Stimulated activated CD4-positive, alpha-beta T cell treated with anti-CD3 and anti-CD28 coated beads, Interleukin-1b, Interleukin-23, amount 100 ng/mL, for 1 hour (primary cell): ENCODE measurements at places on chromosomes 1 and 21.

- no peak for DNase-seq
Observed at GRCh38 chr1:45211076-45211475, 4.7 kb upstream of the ZSWIM5 start.

- no peak for DNase-seq
Observed at GRCh38 chr1:201543871-201544642, 5.1 kb downstream of the NAV1 start.

DNA sequence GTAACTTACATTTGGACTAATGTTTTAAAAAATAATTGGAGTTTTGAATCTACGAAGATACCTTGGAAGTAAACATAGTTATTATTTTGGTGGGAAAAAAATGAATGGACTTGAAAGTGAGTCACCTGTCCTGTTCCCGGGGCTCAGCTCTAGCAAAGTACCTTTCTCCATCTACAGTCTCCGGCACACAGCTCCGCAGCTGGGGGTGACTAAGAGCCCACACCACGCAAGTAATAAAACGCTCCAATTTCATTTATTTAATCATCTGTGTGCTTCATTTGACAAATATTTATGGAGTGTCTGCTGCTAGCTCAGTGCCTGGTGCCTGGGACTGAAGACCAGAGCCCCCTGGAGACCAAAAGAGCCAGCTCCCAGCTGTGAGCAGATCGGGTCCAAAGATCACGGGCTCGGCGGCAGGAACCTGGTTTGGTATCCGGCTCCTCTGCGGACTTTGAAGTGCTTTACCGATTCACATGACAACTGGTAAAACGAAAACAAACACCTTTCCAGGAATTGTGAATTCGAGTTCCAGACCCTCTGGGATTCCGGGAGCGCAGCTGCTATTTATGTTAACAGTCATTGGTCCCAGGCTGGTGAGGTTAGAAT is 1.7 kb upstream of the RIPK4 start:
- DNase-seq: no peak

DNA sequence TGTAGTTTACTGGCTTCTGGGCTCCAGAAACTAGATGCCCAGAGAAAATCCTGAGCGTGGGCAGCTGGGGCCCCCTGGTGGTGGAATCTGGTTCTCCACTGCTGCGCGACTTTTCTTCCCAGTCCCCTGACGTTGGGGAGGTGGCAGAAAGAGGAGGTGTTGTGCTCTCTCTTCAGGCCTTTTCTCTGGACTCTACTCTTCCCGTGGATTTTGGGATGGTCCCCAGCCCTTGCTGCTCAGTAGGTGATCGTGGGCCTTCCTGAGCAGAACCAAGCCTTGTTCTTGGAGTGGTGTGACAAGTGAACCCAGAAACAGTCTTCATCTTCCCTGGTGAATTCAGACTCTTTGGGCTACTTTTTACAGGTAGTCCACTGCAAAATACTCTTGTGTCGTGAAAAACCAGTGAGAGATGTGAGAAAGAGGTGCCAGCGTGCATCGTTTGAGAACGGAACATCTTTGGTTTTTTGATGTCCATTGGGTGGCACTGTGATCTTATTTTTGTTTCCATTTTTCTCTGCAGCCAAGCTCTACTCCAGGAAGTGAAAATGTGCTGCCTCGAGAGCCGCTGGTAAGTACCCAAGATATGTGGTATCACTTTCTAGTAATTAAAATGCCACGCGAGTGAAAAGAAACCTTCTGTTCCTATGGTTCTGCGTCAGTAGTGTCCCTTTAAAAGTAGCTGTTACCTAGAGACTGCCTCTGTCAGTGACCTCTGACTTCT is 20.2 kb downstream of the PEX14 start:
- peak; percentile 73 for DNase-seq

DNA sequence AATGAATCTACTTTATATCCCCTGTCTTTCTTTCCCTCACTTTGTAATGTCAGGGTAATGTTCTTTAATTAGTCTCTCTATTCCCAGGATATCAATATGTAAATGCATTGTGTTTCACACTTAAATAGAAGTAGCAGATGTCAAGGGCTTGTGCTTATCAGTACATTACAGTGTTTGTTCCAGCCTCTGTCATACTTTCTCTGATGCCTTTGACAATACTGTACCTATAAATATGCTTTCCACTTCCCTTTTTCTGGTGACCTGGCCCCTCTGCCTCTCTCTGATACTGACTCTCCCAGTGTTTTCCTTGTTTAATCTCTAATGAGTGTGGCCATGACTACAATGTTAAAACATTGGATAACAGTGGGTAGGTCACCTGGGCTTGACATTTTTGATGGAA is 862.0 kb upstream of the NEGR1 start:
- no peak for DNase-seq

GRCh38 chr1:157862114-157863070 is 20.8 kb upstream of the CD5L start:
- no peak for DNase-seq

GRCh38 chr21:36863260-36863659 is 103.2 kb downstream of the HLCS start:
- no peak for DNase-seq

DNA sequence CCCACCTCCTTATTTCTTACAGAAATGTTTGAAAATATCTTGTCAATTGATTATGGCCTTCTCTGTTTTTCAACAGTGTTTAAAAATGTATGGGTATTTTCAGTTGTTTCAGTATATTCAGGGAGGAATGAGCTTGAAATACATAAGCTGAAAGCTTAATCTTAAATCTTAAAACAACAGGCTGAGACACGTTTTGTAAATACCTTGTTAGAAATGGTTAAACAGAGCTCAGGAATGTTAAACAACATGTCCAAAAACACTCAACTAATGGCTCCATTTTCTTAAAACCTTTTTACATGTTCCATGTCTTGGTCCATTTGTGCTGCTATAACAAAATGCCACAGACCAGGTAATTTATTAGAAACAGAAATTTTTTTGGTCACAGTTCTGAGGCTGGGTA is 953.8 kb upstream of the ADGRL2 start:
- no peak for DNase-seq

GRCh38 chr1:173171152-173171551 is 36.0 kb downstream of the TNFSF4 start:
- no peak for DNase-seq

- DNase-seq: no peak
Observed at GRCh38 chr1:95415146-95415545, 181.1 kb downstream of the RWDD3 start.

- DNase-seq: no peak
Observed at GRCh38 chr1:15708486-15709137, 24.5 kb downstream of the PLEKHM2 start.

GRCh38 chr1:59771361-59771760 is 43.4 kb upstream of the HOOK1 start:
- DNase-seq: no peak

DNA sequence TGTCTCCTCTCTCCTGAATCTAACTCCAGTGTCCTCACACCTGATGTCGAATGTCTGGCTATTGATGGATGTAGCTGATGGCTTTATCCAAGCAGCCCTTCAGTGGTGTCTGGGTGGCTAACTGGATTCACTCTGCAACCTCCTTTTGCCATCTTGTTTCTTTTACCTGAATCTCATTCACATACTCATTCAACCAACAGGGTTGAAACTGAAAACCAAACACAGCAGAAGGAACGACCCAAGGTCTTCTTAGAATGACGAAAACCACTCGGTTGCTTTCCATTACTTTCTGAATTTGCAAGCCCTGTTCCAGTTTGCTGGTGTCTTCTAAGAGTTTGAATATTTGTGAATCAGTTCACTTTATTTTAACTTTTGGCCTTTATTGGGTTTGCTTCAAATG is 424.3 kb upstream of the CXADR start:
- DNase-seq: no peak

DNA sequence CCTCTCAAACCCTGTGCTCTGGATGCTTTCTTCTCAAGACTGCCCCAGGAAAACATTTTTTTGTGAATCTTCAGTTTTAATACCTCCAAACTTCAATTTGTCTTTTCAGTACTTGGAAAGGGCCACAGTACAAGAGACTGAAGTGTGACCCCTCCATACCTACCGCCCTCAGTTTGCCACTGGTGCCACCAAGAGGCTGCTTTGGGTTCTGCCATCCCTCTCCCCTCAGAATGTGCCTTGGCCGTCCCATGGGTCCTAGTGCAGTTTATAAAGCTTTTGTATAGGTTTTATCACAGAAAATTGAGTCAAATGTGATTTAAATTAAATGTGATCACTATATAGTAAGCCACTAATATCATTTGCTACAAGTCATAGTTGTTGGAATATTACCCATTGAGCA is 60.8 kb upstream of the PGD start:
- DNase-seq: peak; percentile 4

- DNase-seq: no peak
Observed at GRCh38 chr1:910311-910880, 13.3 kb upstream of the SAMD11 start.

GRCh38 chr1:200415789-200416593 is 6.2 kb upstream of the ZNF281 start:
- DNase-seq: no peak

- no peak for DNase-seq
Observed at GRCh38 chr21:28269173-28269572, 723.5 kb downstream of the LTN1 start.

- no peak for DNase-seq
Observed at GRCh38 chr1:236904892-236905741, 99.1 kb downstream of the MT1HL1 start.

- DNase-seq: no peak
Observed at GRCh38 chr1:38015978-38016725, 3.6 kb downstream of the UTP11 start.

GRCh38 chr1:3959361-3959760 is 59.3 kb upstream of the C1orf174 start:
- no peak for DNase-seq

- no peak for DNase-seq
Observed at GRCh38 chr1:212413902-212414327, 771 bp downstream of the PACC1 start.

GRCh38 chr1:59285691-59286090 is 11.2 kb upstream of the FGGY start:
- DNase-seq: no peak

- no peak for DNase-seq
Observed at GRCh38 chr1:233394860-233395717, 67.6 kb downstream of the MAP3K21 start.

DNA sequence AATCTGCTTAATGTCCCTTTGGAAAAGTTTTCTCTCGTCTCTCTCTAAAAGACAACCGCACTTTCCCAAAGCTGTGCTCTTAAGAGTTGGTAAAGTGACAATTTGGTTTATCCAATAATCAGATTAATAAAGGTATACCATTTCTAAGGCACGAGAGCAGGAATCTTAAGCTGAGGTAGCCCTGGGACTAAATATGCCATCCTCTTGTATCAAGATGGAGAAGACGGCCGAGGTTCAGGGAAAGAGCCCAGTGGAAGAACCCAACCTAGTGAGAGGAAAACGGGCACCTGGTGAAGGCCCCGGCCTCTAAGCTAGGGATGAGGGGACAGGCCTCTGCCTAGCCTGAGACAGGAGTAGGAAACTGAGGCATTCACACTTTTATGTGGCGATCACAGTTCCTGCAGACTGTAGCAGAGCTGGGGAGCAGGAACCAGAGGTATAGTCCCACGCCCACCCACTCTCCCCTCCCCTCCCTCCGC is 334 bp upstream of the SARS1 start:
- DNase-seq: no peak

- DNase-seq: no peak
Observed at GRCh38 chr1:56145581-56145980, 433.8 kb downstream of the PLPP3 start.

DNA sequence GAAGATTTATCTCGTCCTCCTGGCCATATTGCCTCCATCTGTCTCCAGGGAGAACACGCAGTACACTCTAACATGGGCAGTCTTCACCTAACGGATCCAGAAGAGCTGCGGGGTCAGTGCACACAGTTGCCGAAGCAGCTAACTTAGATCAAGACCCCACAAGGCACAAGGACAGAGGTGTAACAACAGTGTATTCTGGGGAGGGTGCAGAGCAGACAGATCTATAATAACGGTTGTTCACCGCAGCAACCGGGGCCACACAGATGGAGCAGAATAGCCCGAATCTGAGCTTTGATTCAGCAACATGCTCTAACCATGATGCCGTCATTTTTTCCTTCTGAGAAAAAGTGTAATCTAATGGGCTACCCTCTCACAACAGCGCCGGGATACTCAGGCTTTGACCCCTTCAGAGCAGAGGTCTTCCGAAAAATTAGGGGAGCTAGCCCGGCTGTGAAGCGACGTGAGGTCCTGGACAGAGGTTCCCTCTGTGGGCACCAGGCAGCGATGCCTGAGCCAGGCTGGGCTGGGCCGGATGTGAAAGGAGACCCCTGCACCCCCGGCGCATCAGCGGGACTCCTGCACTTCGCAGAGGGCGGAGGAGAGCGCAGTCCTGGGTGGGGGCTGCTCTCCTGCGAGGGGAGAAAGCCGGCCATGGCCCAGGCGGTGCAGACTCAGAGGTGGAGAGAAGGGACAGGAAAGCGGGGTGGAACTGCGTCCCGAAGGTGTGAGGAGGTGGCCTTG is 57.5 kb downstream of the BCL9 start:
- DNase-seq: peak; percentile 10

DNA sequence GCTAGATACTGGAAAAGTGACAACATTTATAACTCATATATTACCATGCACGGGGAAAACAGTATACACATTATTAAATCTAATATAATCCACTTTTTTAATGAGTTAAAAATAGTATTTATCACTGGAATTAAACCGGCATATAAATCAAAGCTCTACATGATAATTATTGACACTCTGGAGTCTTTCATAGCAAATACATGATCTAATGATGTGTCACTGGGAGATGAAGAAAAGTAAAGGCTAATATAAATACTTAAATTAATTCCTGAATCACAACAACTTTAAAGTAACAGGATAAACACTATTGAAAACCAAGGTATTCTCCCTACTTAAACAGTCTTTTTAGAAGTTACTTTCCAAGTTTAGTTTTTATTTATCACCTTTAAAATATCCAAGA is 52.4 kb upstream of the ASPM start:
- DNase-seq: no peak

GRCh38 chr1:153546796-153547559 is 1.4 kb upstream of the S100A4 start:
- no peak for DNase-seq

GRCh38 chr21:39120876-39121599 is 62.2 kb downstream of the PSMG1 start:
- DNase-seq: no peak

- DNase-seq: no peak
Observed at GRCh38 chr1:38326135-38326534, 279.5 kb upstream of the POU3F1 start.

- no peak for DNase-seq
Observed at GRCh38 chr1:196685506-196685905, 33.7 kb downstream of the CFH start.

GRCh38 chr1:41158147-41158875 is 83.8 kb downstream of the SCMH1 start:
- DNase-seq: no peak

DNA sequence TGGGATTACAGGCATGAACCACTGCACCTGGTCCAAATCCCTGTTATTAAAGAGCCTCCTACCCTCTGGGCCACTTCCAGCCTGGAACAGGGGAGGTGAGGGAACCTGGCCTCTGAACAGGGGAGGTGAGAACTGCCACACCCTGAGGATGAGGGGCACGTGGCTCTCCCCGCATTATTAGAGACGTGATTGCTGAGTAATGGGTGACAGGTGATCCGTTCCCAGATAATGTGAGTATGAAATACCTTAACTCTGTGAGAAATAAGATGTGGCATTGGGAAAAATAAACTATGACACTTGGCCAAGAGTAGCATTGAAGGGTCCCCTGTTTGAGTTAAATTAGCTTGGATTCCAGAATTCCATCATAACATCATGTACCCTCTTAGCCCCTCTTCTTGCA is 13.6 kb upstream of the SLC25A34 start:
- no peak for DNase-seq
